ENCODE measurements at places on chromosomes 5 and 9.

DNA sequence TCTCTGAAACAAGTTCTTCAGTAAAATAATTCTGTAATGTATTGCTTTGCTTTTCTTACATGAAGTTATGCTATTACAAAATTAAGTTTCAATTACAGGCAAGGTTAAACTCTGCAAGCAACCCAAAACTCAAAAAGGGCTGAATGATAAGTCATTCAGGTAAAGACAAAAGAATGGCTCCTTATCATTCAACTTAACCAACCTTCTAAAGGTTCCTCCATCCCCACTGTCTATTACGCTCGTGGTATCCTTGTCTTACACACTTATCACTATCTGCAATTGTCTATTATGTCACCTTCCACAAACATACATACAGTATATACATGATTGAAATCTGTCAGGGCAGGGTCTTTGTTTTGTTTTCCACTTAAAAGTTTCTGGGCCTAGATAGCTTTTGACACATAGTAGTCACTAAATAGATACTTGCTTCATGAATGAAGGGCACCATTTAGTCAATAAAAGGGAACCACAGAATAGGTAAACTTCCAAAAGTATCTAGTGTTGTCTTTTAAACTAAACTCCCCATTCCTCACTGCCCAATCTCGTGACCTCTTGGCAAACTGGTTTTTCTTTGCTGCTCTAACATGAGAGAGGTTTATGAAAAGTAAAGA is 6.9 kb downstream of the RPL37 start:
- no peak for DNase-seq

GRCh38 chr9:36093384-36093783 is 43.1 kb upstream of the GLIPR2 start:
- no peak for DNase-seq

DNA sequence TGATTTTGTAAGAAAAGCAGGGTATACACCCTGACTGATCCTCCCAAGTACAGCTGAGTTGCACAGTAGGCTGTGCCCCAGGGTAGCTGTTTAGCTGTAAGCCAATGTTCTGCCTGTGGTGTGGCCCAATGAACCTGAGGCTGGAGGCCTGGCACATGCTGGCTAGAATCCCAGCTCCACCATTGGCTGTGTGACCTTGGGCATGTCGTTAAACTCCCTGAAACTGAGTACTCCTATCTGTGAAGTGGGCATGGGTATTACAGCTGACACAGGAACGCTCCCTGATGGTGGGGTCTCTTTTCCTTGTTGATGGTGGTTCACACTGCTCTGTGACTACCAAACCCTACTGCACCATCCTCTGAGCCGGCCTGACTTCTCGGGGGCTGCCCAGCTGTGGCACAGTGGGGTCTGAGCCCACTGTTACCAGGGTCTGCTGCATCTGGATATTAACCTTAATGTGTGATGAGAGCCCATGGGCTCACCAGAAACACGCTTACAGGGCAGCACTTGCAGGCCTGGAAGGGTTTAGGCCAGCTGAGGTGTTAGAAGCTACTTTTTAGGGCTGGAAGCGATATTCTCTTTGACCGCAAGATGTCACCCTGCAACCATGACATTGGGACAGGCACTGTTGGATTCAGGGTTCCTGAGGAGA is 7.0 kb upstream of the GADD45G start:
- DNase-seq = no peak

GRCh38 chr5:133565993-133566392 is 46.3 kb downstream of the FSTL4 start:
- no peak for DNase-seq

DNA sequence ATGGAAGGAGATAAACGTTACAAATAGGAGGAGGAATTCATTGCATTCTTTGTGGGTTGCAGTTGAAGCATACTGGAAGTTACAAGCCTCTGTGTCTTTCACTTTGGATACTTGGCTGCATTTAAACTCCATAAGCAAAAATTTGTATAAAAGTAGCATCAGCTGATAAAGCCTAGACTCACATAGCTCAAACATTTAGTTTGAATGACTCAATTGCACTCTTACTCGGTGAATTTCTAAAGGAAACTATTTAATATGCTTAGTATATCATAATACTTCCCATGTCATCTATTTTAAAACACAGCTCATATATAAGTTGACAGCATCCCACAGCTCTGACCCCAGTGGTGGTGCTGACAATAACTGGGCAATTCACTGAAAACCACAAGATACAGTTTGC is 596.6 kb upstream of the ZNF608 start:
- no peak for DNase-seq

DNA sequence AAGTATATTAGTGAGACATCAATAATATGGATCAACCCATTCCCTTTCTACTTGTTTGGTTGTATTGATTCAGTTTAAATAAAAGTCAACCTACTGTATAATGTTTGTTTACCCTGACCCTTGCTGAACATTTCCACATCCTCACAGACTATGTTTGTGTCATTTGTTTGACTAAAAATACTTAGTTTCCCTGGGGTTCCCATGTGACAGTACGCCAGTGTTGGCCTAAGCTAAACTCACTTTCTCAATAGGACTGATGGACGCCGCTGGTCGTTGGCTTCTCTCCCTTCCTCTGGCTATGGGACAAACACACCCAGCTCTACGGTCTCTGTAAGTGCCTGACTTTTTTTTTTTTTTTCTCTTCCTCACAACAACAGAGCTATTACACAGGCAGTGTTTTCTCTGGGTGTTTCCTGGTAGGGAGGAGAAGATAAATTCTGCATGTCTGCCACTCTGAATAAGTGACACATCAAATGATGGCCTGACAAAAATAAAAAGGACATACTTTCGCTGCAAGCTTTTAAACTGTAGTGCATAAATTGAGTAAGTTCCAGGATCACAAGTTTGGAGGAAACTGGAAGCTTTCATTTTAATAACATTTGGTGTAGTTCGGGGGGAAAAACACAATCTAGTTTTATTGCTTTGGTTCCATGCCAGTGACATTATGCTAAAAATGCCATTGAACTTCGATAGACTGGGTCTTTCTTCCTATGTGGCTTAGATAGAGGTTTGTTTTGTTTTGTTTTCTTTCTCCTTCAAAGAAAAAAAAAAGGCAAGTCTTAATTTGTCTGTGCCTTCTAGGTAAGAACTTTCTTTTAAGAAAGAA is 101.0 kb downstream of the CD180 start:
- DNase-seq = no peak

DNA sequence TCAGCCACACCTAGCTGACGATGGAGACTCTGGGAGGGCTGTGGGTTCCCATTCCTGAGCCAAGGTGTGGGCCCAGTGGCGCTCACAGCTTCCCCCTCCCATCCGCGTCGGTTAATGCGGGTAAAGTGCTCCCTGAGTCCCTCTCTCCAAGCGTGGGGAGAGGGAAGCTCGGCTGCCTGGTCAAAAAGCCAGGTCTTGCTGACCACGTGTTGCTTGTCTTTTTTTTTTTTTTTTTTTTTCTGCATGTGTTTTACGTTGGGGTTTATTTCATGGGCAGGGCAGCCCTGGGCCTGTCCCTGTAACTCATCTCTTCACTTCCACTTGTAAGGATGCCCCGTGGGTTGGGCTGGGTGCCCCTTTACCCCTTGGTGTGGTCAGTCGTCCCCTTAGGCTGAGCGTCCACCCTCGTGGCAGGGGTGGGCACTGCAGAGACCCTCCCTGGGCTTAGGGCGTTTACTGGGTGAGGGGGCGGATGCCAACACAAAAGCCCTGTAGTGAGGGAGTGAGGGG is 11.9 kb downstream of the NKD2 start:
- DNase-seq = no peak

DNA sequence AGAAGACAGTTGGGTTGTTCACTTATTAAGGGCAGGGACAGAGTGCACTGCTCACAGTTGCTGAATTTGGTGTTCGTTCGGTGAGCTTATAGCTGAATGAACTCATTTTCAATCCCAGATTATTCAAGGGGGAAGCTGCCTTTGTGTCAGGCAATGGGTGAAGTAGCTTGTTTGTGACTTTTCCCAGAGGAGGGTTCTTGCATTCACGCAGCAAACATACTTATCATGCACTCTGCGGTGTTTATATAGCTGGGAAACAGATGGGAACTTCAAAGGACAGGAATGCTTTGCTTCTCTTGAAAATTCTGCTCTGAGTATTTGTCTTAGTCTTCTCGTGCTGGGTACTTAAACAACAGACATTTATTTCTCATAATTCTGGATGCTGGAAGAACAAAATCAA is 64.7 kb upstream of the ABCA1 start:
- no peak for DNase-seq

DNA sequence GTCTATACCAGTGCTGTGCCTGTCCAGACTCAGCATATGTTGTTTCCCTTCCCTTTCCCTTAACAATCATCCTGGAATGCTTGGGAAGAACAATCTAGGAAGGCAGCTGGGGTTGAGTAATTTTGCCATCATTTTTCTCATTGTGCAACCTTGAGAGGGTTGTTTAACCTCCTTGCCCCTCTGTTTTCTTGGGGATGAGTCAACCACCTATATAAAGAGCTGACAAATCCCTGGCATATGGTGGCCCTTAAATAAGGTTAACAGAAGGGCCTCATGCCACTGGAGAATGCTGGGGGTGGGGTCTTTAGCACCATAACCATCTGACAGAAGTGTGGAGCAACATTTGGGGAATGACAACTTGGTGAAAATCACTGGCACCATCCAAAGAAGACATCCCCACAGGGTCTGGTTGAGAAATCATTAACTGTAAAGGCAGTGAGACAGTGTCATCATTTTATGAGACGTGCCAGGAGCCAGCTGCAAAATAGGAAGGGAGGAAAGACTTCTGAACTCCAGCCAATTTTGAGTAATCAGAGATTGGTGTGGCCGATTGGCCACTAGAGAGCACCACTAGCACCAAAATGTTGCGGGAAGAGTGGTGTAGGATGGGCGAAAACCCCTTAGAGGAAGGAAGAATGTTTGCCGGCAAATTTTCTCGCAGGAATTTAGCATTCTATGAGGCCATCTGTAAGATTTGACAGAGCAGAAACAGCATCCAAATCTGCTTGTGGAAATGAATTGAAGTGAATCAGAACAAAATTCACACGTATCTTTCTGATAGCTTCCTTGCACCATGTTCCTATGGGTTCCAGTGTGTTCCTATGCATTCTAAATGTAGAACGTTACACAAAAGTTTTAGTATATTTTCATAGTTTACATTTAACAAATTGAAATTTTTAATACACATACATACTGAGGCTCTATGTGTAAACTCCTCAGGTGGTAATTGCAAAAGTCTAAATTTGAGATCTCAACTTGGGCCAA is 113.8 kb downstream of the MSX2 start:
- no peak for DNase-seq

DNA sequence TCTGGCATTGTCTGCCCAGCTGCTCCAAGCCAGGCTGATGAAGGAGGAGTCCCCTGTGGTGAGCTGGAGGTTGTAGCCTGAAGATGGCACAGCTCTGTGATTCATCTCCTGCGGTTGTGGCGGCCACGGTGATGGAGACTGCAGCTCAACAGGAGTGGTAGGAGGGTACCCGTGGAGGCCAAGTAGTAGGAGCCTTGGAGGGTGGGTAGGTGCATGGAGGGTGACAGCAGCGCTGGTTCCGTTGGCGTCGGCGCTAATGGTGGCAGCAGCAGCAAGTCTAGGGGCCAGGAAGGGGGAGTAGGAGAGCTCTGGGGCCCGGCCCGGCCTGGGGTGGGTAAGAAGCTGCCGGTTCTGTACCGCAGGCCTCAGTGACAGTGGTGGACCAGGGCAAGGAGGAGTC is 22.4 kb upstream of the TRIM52 start:
- DNase-seq = no peak

DNA sequence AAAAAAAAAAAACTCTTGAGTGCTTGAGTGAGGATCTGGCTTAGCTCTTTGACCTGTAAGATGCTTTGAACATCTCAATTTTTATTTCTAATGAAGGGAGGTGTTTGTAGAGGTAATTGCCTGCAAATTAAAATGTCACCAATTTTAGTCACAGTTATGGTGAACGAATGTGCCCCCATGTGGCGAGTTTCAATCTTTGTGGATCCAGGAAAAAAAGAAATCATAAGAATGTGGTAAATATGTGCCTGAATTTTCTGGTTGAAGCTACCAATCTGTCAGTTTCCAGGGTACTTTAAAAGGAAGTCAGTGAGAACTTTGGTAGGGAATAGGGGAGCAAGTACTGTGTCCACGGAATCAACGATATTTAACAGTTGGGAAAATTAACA is 1772.4 kb upstream of the CDH9 start:
- no peak for DNase-seq

DNA sequence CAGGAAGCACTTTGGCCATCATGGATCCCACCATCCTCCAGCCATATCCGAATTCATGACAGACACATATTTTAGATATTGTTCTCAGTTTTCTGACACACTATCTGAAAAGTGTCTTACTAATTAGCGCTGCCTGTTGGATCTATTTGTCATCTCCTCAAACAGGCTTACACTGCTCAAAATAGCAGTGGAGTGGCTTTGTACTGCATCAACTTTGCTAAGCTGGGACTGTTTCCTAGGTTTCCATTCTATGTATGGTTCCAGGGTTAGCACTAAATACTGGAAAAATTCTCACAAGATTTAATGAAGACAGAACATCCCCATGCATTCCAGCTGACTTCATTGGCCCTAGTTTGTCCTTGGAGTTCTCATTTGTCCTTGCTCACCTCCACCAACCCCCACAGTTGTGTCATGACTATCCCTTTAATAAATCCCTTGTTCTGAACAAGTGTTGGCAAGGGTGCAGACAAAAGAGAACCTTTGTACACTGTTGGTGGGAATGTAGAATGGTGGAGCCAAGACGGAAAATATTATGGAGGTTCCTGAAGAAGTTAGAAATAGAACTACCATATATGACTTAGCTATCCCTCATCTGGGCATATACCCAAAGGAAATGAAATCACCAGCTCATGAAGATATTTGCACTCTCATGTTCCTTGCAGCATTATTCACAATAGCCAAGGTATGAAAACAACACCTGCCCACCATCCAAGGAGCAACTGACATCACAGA is 136.5 kb upstream of the RAI14 start:
- DNase-seq = no peak

- no peak for DNase-seq
Observed at GRCh38 chr5:71907001-71907588, 188.0 kb downstream of the CARTPT start.

DNA sequence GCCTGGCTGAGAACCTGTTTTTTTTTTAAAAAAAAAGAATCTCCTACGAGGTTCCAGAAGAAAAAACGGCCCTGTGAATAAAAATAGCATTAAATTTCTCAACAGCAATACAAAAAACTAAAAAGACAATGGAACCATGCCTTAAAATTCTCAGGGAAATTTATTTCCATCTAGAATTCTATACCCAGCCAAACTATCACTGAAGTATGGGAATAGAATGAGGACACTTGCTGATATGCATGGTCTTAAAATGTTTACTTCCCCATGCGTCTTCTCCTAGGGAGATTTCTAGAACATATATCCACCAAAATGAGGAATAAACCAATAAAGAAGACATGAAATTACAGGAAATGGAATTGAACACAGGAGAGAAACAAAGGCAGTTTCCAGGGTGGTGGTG is 16.5 kb upstream of the NSMF start:
- no peak for DNase-seq

Measured in stimulated activated CD4-positive, alpha-beta T cell treated with anti-CD3 and anti-CD28 coated beads, Interleukin-15, amount 100 ng/mL, for 1 hour (primary cell).